CD4-positive, alpha-beta T cell (primary cell): ENCODE measurements at places on chromosomes 5 and 9.
A peak's percentile ranks its signal among the peaks of the same experiment; 100 is the strongest.

DNA sequence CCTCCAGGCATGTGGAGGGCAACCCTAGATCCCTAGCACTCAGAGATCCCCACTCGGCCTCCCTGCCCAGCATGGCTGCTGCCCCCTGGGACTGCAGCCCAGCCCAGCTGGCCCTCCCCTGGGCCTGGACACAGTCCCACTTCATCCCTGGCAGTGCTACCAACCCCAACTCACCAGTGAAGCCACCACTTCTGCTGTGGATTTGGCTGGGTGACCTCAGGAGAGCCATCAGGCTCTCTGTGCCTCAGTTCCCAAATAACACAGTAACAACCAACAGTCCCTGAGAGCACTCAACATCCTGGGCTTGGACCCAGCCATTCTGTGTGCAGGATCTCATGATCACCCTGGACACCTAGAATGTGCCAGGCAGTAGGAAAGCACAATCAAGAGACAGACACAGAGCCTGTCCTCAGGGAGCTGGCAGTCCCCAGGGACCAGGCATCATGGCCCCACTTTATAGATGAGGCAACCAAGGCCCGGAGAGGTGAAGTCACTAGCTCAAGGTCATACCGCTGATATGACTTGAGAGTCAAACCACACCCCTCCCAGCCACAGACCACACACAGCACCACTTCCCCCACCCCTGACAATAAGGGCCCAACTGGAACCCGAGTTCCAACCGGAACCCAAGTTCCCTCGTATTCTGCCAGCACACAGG lies 4.7 kb upstream of the PSMB7 start:
- no peak for DNase-seq

GRCh38 chr5:79878721-79879336 lies 112.2 kb downstream of the MTX3 start:
- DNase-seq, result no peak

DNA sequence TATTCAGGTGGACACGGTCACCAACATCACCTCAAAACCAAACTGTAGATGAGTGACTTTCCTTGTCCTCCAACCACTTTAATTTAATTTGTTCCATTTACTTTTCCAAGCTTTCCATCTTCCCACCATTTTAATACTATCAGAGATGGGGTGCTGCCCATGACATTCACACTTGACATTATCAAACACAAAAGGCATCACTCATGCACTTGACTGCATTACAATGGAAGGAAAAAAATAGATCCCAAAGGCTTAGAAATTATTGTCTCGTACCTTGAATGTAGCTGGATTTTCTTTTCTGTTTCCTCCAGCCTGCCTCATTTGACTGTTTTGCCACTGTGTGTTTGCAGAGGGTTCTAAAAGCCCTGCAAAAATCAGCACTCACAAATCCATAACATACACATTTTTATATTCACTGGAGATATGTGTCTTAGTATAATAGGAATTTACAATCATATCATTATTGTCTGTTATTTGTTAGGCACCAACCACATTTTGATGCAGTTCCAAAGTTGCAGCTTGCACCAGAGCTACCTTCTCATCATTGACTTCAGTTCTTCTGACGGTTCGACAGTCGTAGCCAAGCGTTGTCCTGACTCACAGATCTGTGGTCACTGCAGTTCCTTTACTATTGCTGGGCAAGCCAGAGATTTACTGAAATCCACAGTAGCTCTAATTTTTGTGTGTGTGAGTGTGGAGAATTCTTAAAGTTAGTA lies 712.3 kb upstream of the WWC1 start:
- no peak for DNase-seq

GRCh38 chr9:110886832-110887231 lies 151.4 kb downstream of the LPAR1 start:
- DNase-seq, result no peak

- no peak for DNase-seq
These were observed 42.7 kb downstream of the NDUFS4 start for GRCh38 chr5:53603009-53603687.

DNA sequence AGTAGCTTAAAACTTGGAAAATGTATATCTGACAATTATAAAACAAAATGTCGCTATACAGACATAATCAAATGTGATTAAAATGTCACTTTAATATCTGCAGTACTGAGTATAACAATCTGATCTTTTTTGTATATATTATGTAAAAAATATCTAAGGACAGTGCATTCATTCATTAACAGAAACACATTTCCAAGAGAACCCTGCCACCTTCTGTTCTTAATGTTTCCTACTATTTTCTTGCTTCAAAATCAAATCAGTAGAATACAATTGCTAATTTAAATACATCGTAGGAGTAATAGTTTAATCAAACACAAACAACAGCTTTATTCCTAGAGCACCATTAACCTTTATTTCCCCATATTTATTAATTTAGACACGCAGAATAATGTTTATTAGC lies 142.6 kb upstream of the ST8SIA4 start:
- DNase-seq, result no peak

- no peak for DNase-seq
These were observed 108.9 kb downstream of the CACNA1B start for GRCh38 chr9:137986268-137987099.

GRCh38 chr5:173231996-173232498 lies 3.0 kb downstream of the NKX2-5 start:
- no peak for DNase-seq

DNA sequence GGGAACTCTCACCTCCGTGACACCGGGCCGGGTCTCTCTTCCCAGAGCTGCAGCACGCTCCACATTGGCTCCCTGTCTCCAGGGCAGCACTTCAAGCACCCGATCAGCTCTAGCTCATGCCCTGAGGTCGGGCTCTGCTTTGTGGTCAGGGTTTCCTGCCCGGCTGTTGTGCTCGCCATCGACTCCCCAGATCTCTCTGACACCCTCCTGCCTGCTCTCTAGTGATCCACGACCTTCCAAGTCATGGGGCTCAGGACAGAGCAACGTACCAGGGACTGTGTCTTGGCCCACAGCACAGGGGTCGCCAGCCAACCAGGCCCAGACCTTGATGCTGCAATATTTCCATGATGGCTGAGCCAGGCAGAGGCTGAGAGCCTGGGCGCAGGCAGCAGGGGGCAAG lies 45.1 kb downstream of the PRRT1B start:
- DNase-seq, result peak; percentile 27

GRCh38 chr5:83856881-83857280 lies 136.2 kb upstream of the HAPLN1 start:
- no peak for DNase-seq

- no peak for DNase-seq
These were observed 5.4 kb downstream of the SNCB start for GRCh38 chr5:176624938-176625337.

DNA sequence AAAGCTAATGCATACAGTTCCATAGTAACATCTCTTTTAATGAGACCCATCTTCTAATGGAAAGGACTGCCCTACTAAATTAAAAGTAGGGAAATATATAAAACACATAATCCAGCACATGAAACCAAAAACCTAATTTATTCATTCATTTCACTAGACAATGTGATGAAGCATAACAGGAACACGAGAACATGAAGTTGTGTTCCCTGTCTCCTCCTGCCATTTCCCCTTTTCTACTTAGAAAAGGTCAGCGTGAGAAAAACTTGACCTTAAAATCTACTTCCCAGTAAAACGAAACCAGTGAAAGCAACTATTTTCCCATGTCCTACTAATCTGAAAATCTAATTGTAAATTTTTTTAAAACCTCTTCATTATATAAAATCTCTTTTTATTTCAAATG lies 847.5 kb downstream of the TLE1 start:
- no peak for DNase-seq

- DNase-seq, result no peak
These were observed 8.9 kb downstream of the PLK2 start for GRCh38 chr5:58450811-58451629.

- no peak for DNase-seq
These were observed 19.4 kb downstream of the TMEM174 start for GRCh38 chr5:73192370-73192769.

- no peak for DNase-seq
These were observed 301.9 kb downstream of the RASEF start for GRCh38 chr9:82761027-82761426.

DNA sequence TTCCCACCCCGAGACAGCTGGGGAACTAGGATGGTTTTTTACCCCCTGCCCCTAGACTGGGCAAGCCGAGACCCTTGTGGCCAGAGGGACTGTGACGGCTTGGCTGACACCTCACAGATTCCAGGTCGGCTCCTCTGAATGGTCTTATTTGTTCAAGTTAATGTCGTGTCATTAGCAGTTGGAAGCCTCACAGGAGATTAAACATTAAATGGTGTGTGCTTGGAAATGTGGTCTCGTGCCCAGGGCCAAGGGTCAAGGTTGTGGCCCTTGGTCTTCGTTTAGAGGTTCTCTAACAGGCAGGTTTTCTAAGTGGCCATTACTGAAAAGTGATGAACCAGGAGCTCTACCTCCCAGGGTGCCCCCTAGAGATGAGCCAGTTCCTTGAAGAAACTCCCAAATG lies 61.2 kb upstream of the RXRA start:
- no peak for DNase-seq

DNA sequence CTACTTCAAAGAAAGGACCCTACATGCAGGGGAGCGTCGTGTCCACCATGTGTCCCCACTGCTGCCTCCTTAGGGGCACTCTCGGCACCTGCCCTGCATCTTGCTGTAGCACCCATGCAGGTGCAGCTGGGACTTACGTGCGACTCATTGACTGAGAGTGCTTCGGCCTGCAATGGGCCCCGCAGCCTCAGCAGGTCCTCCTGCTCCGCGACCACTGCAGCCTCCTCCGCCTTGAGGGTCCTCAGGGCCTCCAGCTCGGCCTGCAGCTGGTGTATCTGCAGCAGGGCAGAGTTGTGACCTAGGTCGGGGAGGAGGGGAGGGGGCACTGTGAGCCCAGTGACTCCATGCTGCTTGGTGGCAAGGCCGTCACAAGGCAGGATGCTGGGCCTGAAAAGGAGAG lies 27.1 kb downstream of the ARPC5L start:
- DNase-seq, result no peak

DNA sequence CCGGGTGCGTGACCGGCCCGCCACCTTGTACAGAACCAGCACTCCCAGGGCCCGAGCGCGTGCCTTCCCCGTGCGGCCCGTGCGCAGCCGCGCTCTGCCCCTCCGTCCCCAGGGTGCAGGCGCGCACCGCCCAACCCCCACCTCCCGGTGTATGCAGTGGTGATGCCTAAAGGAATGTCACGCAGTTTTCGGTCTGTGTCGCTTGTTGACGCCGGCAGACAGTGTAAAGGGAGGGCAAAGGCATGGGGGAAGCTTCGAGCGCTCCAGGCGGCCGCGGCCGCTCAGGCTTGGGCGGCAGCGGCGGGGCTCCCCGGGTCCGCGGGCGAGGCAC lies 1.3 kb downstream of the LRRC26 start:
- DNase-seq, result no peak

DNA sequence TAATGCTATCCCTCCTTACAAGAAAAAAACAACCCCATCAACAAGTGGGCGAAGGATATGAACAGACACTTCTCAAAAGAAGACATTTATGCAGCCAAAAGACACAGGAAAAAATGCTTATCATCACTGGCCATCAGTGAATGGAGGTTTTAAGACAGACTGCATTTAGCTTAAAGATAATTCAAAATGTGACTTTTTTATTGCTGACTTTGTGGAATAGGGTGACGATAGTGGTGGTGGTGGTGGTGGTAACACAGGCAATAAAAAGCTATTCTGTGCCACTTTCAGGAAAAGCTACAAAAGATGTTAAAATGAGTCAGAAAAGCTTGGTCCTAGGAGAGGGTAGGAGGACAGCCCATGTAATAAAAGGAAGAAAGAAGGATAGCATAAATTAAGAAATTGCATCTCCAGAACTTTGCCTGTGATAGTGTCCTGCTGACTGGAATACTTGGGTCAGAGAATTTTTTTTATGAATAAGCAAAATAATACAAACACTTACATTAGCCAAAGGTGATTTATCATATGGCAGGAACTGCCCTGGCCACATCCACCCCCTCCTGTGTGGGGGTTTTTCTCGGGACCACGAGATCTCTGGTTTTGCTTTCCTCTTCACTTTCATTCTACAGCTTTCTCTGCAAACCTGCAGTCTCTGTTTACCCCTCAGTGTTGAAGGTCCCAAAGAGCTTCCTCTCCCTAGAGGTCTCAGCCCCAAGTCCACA lies 186.7 kb downstream of the DRD1 start:
- DNase-seq, result no peak

GRCh38 chr5:10073441-10074104 lies 176.1 kb downstream of the ATPSCKMT start:
- no peak for DNase-seq

GRCh38 chr5:102241809-102242421 lies 54.2 kb downstream of the SLCO4C1 start:
- DNase-seq, result no peak

GRCh38 chr5:68054638-68055037 lies 160.9 kb upstream of the PIK3R1 start:
- DNase-seq, result no peak
